ENCODE measurements at places on chromosomes 1 and 21. TPM values are rescaled to one million over a fixed set of nuclear protein-coding genes. Genes with fewer than 3 reads are reported as not detected.

DNA sequence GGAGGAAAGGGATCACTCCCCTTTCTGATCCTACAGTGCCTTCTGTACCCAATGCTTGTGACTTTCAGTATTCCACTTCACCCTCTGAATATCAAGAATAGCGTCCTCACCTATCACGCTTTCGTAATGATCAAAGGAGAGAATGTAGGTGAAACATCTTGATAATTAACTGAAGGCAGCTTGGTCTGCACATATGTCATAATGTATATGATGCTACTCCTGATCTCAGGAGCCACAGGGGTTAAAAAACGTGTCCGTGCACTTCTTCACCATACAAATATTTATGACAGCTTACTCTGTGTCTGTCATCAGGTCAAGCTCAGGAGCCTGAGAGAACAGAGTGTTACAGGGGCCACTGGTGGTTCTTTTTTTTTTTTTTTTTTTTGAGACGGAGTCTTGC, 1.2 kb upstream of the PIK3C2B start:
- H3K4me1 ChIP-seq, result peaks cover 17% of the 10 kb centered on the region
- no peak overlapping the region for H3K27ac ChIP-seq
- peaks cover 15% of the 10 kb centered on the region for H3K27me3 ChIP-seq
- DNase-seq, result no peak
- no peak overlapping the region for H3K4me3 ChIP-seq

GRCh38 chr1:48093147-48093546, 96.0 kb upstream of the TRABD2B start:
- no peak overlapping the region for H3K4me3 ChIP-seq
- no peaks in the 10 kb centered on the region for H3K4me1 ChIP-seq
- DNase-seq, result no peak
- H3K27ac ChIP-seq, result no peak overlapping the region
- H3K27me3 ChIP-seq, result peaks cover 48% of the 10 kb centered on the region

TTC39A gene
- total RNA-seq, result 1.2 TPM

- DNase-seq, result no peak
- no peak overlapping the region for H3K4me3 ChIP-seq
- no peak overlapping the region for H3K27ac ChIP-seq
- no peaks in the 10 kb centered on the region for H3K36me3 ChIP-seq
- no peaks in the 10 kb centered on the region for H3K27me3 ChIP-seq
- H3K4me1 ChIP-seq, result no peaks in the 10 kb centered on the region
These were observed 1242.0 kb downstream of the AMY1C start for GRCh38 chr1:104991702-104992101.

DNA sequence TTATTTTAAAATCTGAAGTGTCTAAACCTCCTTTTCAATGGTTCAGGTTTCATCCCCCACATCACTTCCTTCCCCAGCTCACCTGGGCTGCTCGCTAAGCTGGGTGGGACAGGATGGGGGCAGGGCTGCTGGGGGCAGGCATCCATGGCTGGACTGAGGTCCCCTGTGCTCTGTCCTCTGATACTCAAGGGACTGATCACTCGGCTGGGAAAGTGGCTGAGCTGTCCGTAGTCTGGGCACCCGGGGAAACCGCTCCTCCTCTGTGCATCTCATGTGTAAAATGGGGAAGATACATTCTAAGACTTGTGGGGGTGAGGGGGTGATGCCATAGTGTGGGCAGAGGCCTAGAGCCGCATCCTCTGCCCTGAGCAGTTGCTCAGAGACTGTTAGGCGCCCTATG, 411.2 kb downstream of the MATN1 start:
- H3K27me3 ChIP-seq, result no peaks in the 10 kb centered on the region
- H3K27ac ChIP-seq, result no peak overlapping the region
- H3K4me1 ChIP-seq, result no peaks in the 10 kb centered on the region
- H3K4me3 ChIP-seq, result no peak overlapping the region
- H3K36me3 ChIP-seq, result no peaks in the 10 kb centered on the region

- peaks cover 9% of the 10 kb centered on the region for H3K4me1 ChIP-seq
- H3K27ac ChIP-seq, result no peak overlapping the region
- DNase-seq, result no peak
- H3K36me3 ChIP-seq, result no peaks in the 10 kb centered on the region
These were observed 331.6 kb upstream of the DUSP10 start for GRCh38 chr1:222073307-222073995.

Data from neural progenitor cell (in vitro differentiated cells).